Dermis microvascular lymphatic vessel endothelial cell (primary cell): ENCODE measurements at places on chromosomes 3 and 15.

DNA sequence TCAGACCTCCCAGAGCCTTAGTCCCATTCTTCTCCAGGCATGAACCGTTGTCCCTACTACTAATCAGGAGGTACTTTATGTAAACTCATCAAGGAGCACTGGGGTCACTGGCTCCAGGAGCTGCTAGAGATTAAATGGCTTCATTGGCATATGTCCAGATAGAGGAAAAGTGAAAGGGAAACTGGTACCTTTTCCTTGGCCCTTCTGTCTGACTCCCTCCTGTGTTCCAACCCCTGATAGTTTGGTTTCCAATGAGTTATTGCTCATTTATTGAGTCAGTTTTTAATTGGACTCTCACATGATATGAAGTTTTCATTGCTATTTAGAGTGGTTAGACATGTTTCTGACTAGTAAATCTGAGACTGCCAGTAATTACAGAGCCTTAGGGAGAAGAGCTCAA, 130.5 kb upstream of the BFSP2 start:
- DNase-seq, result no peak

DNA sequence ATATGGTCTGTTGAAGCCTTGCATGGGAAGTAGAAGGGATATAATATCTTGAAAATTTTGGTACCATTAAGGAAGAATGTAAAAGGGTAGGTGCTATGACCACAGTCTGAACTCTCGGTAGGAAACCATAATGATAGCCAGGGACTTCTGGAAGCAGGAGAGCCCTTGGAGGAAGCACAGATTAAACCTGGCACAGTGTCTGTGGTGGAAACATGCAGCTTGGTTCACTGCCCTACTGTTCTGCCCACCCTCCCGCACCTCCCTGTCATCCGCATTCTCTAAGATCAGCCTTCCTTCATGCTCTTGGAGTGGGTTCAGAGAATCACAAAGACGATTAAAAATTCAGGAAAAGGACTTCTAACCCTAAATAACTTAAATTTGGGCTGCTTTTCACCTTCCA, 20.9 kb downstream of the VPS8 start:
- DNase-seq, result no peak

DNA sequence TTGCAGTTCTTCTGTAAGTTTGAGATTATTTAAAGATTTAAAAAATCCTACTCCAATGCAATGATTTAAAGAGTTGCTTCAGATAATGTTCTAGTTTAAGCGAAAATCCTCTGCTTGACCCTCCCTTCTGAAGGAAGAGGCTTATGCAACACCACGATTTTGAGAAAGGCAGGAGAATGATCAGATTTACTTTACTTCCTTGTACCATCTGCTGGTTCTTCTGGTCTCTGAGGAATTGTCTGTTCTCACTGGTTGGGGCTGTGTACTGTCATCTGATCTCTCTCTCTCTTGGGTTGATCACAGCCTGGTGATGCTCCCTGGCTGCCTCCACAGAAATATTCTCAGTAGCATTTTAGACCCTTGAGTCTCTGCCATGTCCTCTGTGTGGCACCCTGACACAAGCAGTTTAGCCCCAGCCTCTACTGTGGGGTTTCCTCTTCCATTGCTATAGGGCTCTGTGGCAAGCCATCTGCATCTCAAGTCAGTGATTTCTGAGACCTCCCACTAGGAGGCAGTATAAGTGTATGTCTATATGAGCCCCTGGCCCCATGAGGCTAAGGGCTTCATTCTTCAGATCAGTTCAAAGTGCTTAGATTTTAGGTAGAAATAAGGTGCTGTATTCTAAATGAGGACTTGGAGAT, 50.8 kb upstream of the PLAAT1 start:
- DNase-seq, result peak; percentile 21

GRCh38 chr3:180747805-180748361, 68.6 kb upstream of the CCDC39 start:
- no peak for DNase-seq

GRCh38 chr15:40097968-40098476, 10.7 kb downstream of the BMF start:
- DNase-seq, result no peak

GRCh38 chr3:192106543-192106942, 620.8 kb downstream of the FGF12 start:
- DNase-seq, result no peak

DNA sequence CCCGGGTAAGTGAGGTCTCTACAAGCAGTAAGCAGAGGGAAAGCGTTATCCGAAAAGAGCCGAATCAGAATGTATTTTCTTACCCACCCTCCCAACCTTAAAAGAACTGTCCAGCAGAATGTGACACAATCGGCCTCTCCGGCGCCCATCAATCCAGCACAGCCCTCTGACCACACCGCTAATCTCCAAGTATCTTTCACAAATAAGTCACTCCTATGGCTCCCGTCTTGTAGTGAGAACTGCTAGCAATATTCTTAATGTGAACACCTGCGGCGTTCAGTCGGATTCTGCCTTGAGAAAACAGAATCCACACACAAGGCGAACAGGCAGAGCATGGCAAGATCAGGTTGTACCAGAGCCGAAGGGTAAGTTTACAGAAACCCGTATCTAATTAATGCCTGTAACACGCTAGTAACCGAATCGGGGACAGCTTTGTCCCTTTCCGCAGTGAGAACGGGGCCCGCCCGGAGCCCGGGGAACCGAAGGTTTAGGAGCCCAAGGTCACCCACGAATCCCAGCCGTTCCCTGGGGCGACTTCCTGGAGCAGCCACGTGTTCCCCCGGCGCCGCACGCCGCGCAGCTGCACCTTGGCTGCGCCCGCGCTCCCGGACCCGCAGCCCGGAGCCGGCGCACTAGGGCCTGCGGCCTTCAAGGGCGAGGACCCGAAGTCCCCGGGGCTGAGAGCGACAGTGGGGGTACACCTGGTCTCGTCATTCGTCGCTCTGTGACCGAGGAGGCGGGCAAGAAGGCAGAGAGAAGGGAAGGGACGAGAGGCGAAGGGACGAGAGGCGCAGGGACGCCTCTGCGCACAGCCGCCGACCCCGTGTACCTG, 672 bp downstream of the TFRC start:
- DNase-seq, result no peak

DNA sequence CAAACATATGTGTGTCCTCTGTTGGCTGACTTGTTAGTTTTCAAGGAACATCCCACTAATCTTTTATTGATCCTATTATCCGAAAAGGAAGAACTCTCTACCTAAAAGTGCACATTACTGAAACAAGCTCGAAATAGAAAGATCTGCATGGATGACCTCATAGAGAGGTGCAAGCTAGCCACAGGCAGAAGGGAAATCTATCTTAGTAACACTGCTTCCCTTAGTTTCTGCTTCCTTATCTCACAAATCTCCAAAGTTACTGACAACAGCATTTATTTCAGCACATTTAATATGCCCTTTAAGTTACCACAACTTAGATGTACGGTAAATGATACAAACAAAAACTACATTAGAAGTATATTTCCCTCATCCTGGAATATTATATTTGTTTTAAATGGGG, 285.1 kb upstream of the CCDC54 start:
- DNase-seq, result no peak

GRCh38 chr3:112802338-112802737, 44.3 kb downstream of the CD200R1L start:
- DNase-seq, result no peak

GRCh38 chr3:171164067-171164465, 137.5 kb upstream of the SLC2A2 start:
- DNase-seq, result no peak

DNA sequence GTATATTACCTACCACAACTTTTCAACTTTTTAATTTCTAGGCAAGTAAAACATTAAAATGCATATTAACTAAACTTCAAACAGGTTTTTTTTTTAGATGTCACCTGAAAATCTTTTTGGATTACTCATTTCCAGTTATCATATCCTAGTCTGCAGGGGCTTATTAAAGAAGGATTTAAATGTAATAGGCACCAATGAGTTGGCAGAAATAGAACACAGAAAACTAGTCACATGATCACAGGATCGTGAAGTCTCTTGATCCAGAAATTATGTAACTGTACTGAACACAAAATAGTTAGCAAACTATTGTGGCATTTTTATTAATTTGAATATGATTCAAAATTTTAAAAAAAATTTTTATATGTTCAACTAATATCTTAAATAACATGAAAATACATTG, 654.4 kb upstream of the NAALADL2 start:
- DNase-seq, result no peak

DNA sequence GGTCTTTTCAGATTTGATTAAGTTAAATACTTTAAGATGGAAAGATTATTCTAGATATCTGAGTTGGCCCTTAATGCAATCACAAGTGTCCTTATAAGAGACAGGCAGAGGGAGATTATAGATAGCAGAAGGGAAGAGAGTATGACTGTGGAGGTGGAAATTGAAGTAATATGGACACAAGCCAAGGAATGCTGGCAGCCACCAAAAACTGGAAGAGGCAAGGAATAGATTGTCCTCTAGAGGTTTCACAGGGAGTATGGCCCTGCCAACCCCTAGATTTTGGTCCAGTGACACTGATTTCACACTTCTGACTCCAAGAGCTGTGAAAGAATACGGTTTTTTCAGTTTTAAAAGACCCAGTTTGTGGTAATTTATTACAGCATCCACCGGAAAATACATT, 1498.7 kb upstream of the CADM2 start:
- DNase-seq, result no peak

GRCh38 chr3:125051715-125052581, 3.8 kb downstream of the HEG1 start:
- DNase-seq, result no peak

DNA sequence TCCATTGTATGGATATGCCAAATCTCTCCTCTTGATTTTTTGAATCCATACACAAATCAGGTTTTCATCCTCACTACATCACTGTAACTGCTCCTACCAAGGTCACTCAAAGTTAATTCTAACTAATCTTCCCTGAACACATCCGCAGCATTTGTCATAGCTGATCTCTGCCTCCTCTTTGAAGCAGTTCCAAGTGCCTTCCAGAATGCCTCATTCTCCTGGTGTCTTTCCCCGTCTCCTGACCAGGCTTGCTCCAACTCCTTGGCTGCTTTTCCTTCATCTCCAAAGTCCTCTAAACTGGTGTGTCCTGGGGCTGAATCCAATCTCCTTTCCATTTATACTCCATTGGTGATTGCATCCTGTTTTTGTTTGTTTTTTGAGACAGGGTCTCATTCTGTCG, 26.8 kb downstream of the KLHDC8B start:
- DNase-seq, result no peak

DNA sequence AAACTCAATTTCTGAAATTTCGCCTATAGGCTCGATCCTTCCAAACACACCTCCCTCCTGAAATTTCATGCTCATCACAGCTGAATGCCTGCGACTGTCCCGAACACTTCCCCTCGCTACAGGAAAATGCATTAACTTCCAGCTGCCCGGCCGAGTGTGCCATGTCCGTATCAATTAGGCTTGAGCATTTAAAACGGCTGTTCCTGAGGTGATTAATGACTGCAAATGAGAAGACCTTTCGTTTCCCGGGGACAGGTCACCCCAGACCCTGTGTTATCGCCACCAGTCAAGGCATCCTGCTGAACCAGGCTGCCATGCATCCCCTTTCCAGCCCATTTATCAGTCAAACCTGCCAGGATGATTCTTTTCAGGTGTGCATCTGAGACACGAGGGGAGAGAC, 63.3 kb downstream of the THBS1 start:
- no peak for DNase-seq

GRCh38 chr15:85027033-85027380, 45.4 kb downstream of the PDE8A start:
- DNase-seq, result no peak

- no peak for DNase-seq
These were observed 38.2 kb downstream of the CDIN1 start for GRCh38 chr15:36617529-36618196.

DNA sequence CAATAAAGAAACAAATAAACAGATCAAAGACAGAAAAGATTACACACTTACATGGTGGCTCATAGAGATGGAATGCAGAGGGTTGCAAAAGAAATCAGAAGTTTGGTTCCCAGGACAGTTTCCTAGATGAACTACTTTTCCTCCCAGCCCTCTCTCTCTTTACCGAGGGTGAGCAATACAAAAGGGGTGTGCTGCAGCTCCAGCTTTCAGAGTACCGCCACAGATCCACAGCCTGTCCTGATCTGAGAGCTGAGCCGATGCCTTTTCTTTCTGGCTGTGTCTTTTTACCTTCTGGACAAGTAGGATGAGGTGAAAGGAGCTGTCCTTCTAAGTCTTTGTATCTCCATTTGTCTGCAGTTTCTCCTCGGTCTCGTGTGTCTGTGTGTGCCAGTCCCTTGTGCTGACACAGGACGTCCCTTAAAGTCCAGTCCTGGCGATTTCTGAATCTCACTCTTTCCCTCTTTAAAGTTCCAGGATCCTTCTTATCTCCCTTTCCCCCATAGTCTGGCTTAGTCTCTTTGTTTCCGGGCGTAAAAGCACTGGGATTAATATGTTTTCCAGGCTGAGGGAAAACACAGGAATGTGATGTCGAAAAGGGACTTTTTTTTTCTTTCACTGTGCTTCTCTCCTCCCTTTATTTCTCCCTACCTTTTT, 540 bp downstream of the CCDC80 start:
- no peak for DNase-seq

DNA sequence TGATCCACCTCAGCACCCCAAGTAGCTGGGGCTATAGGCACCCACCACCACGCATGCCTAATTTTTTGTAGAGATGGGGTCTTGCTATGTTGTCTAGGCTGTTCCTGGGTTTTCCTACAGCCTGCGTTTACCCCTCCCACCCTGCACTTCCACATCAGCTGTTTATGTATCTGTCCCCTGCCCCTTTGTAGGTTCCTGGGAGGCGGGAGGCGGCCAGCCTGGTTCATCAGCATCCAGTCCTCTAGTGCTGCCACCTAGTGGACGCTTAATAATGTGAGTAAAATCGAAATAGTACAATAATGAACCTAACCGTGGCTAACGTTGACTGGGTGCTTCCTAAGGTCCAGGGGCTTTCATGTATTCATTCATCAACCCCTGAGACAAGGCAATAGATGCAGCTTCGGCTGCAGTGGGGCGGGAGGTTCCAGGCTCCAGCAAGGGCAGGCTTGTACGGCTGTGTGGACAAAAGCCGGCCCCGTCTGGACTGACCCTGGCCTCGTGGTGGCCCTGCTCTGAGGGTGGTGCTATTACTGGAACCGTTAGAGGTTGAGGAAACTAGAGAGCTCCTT, 1.2 kb upstream of the LCTL start:
- peak; percentile 72 for DNase-seq

DNA sequence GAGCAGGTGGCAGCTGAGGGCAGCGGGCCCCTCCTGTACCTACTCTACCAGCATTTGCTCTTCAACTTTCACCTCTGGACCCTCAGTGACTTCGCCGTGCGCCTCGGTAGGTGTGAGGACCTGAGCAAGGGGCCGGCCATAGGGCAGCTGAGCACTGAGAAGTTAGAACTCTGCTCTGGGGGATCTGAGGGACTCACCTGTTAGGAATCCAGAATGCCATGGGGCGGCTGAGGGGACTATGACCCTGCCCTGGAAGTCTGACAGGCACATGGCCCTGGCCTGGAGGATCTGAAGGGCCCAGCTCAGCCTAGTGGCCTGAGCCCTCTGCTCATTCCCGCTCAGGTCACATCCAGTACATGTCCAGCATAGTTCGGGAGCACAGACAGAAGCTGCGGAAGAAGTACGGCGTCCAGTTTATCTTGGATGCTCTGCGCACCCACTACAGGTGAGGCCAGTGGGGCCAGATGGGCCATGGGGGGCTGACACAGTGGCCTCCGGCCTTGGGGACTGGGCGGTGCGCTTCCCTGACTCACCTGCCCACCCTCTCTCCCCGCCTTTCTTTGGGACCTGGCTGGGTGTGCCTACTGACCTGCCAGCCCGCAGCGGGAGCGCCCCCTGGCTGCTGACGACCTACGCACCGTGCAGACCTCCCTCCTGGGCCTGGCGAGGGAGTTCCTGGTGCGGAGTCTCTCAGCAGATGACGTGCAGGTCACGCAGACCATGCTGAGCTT, 18.8 kb downstream of the NBEAL2 start:
- peak; percentile 42 for DNase-seq
